ENCODE measurements at places on chromosomes 6 and 20. TPM values are rescaled to one million over a fixed set of nuclear protein-coding genes. Genes with fewer than 3 reads are reported as not detected.
A peak's percentile ranks its signal among the peaks of the same experiment; 100 is the strongest.

The CST7 gene
- not detected for total RNA-seq

The B3GALT4 gene
- 11.1 TPM for total RNA-seq

DNA sequence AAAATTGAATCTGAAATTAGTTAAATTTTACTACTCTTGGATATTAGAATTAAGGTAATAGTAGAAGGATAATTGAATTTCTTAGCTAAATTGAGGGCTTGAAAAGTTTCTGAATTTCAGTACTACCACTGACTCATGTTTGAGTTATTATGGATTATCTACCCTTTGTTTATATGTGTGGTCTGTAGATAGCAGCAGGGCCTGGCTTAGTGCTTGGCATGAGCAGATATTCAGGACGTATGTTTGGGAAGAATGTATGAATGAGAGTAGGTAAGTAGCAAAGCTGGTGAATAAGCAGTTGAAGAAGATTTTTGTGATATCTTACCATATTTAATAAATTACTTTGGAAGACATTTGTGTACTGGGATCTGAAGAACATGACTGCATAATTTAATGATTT is 152.7 kb downstream of the MACROD2 start:
- no peak overlapping the region for H3K4me3 ChIP-seq
- peak; percentile 64 for DNase-seq
- no peaks in the 10 kb centered on the region for H3K4me1 ChIP-seq
- H3K27me3 ChIP-seq, result no peaks in the 10 kb centered on the region
- H3K36me3 ChIP-seq, result no peaks in the 10 kb centered on the region
- no peak overlapping the region for H3K27ac ChIP-seq

GRCh38 chr20:21796059-21796458 is 90.6 kb downstream of the PAX1 start:
- no peaks in the 10 kb centered on the region for H3K27me3 ChIP-seq
- no peak overlapping the region for H3K27ac ChIP-seq
- no peaks in the 10 kb centered on the region for H3K36me3 ChIP-seq
- no peak for DNase-seq
- H3K4me3 ChIP-seq, result no peak overlapping the region

DNA sequence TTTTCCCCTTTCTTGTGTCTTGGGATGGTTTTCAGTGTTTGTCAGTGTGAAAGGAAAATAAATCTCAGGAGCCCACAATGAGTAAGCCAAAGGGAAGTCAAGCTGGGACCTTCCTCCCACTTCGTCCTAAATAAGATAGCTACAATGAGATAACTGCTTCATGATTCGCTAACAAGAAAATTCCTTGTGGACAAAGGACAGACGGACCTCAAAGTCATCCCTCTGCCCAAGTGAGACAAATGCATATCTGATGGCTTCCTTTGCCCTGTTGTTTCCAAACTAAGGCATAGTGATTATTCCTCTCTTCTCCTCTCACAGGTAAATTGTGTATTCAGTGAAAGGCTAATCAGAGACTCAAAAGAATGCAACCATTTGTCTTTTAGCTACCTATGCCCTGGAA is 26.1 kb upstream of the ADTRP start:
- no peaks in the 10 kb centered on the region for H3K36me3 ChIP-seq
- DNase-seq, result peak; percentile 43
- H3K4me3 ChIP-seq, result no peak overlapping the region
- H3K4me1 ChIP-seq, result no peaks in the 10 kb centered on the region
- H3K27ac ChIP-seq, result no peak overlapping the region

GRCh38 chr6:168618546-168619315 is 177.7 kb downstream of the SMOC2 start:
- no peaks in the 10 kb centered on the region for H3K36me3 ChIP-seq
- H3K4me3 ChIP-seq, result no peak overlapping the region

GRCh38 chr20:10067321-10067720 is 32.5 kb downstream of the ANKEF1 start:
- H3K27me3 ChIP-seq, result no peaks in the 10 kb centered on the region
- H3K4me1 ChIP-seq, result no peaks in the 10 kb centered on the region
- no peak overlapping the region for H3K27ac ChIP-seq
- H3K36me3 ChIP-seq, result no peaks in the 10 kb centered on the region
- DNase-seq, result peak; percentile 41

The TRIM40 gene
- total RNA-seq, result not detected

- H3K4me1 ChIP-seq, result peaks cover 14% of the 10 kb centered on the region
- peak; percentile 68 for DNase-seq
- H3K4me3 ChIP-seq, result no peak overlapping the region
- no peaks in the 10 kb centered on the region for H3K36me3 ChIP-seq
- H3K27ac ChIP-seq, result no peak overlapping the region
- no peaks in the 10 kb centered on the region for H3K27me3 ChIP-seq
These were observed 72.4 kb upstream of the SIRPA start for GRCh38 chr20:1822564-1823449.

DNA sequence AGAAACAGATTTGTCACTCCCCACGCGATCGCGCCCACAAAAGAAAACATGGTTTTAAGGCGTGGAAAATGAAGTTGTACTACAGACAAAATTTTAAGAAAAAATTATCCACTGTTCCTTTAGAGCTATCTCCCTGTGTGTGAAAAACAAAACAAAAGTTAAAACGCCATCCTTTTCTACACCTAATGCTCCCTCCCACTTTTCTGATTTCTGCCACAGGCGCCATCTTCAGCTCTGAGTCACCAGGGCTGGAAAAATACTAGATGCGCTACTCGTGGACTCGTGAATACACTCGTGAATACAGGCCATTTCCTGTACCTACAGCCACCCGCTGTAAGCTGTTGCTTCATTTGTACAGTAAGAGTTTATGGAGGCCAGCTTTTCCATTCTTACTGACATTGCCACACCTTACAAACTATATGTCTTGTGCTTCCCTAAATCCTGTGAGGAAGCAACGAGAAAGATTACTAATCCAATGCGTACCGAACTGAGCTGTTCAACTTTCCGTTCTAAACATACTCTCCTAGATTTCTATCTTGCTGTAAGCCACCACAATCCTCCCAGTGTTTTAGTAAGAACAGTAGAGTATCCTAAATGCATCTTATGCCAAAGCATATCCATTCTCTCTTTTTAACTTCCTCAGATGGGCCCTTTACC is 773 bp upstream of the AHI1 start:
- H3K27ac ChIP-seq, result peak overlapping the region; percentile 100
- H3K4me1 ChIP-seq, result peaks cover 5% of the 10 kb centered on the region
- H3K36me3 ChIP-seq, result peaks cover 2% of the 10 kb centered on the region
- DNase-seq, result peak; percentile 94

The POPDC3 gene
- 6.7 TPM for total RNA-seq

The EFCAB8 gene
- total RNA-seq, result under 0.01 TPM

The BPI gene
- total RNA-seq, result not detected

DNA sequence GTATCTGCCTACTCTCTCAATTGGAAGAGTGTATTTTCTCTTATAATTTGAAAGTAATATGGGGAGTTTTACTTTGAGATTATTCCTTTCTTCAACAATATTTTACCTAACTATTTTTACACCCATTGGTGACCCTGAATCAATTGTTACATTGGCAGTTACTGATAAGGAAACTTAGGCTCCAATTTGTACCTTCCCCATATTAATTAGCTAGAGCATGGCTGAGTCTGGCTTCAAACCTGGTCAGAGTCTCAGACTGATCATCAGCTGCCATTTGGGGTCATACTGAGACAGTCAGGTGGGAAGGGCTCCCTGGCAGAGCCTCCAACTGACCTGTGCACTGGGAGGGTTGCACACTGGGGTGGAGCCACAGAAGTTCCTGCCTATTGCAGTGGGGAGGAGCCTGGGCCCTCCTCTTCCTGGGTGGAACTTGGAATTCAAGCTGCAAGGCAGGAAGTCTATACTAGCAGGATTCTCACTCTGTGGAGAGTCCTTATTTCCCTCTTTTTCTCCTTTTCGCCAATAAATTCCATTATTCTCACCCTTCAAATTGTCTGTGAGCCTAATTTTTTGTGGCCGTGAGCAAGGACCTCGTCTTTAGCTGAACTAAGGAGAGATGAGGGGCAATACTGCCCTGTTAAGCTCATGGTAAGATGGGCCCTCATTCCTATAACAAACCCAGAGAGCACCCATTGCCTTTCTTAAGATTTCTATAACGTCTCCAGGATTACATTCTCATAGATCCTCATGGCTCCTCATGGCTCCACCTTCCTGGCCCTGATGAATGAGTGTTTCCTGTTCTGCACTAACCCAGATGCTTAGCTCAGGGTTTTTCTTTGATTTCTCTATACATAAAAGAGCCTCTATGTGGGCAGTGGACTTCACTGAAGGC is 285.1 kb downstream of the ADGB start:
- H3K27ac ChIP-seq, result no peak overlapping the region
- no peak for DNase-seq
- H3K4me3 ChIP-seq, result no peak overlapping the region
- H3K27me3 ChIP-seq, result no peaks in the 10 kb centered on the region
- H3K36me3 ChIP-seq, result no peaks in the 10 kb centered on the region
- no peaks in the 10 kb centered on the region for H3K4me1 ChIP-seq

The FAM217A gene
- not detected for total RNA-seq

DNA sequence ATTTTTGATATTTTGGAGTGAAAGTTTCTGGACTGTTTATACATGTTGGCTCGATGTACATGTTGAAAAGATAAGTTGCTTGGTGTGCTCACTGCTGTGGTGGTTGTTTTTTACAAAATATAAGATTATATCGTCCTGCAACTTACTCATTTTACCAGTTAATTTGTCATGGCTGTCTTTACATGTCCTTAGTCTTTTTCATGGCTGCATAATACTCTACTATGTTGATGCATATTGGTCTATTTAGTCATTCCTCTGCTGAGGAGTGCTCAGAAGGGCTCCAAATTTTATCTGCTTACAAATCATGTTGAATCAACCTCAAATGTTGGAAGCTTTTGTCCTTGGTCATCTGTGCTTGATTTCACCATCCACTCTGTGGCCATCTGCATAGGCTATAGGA is 164.6 kb downstream of the BCKDHB start:
- H3K27me3 ChIP-seq, result no peaks in the 10 kb centered on the region
- H3K4me3 ChIP-seq, result no peak overlapping the region
- no peaks in the 10 kb centered on the region for H3K4me1 ChIP-seq
- no peak for DNase-seq
- no peak overlapping the region for H3K27ac ChIP-seq

The CLVS2 gene
- total RNA-seq, result not detected

The MEP1A gene
- total RNA-seq, result not detected

DNA sequence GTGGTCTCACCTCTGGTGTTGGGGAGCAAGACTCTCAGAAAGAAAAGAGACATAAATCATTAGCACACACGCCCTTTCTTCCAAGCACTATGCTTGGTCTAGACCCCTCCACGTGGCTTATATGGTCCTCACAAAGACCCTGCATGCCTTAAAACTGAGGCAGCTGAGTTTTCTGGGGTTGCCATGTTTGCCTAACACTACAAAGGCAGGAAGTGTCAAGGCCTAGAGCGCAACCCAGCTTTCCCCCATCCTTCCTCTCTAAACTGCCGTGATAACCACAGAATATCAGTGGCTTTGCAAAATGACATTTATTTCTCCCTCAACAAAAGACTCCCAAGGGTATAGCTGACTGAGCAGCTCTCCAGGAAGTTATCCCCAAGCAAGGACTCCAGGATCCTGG is 146.5 kb upstream of the TOP1 start:
- no peaks in the 10 kb centered on the region for H3K4me1 ChIP-seq
- H3K4me3 ChIP-seq, result no peak overlapping the region
- H3K27me3 ChIP-seq, result no peaks in the 10 kb centered on the region
- DNase-seq, result no peak
- H3K36me3 ChIP-seq, result no peaks in the 10 kb centered on the region

GRCh38 chr6:43876602-43877001 is 106.6 kb downstream of the VEGFA start:
- DNase-seq, result peak; percentile 52
- no peak overlapping the region for H3K27ac ChIP-seq
- H3K4me1 ChIP-seq, result no peaks in the 10 kb centered on the region
- peaks cover 19% of the 10 kb centered on the region for H3K27me3 ChIP-seq
- no peak overlapping the region for H3K4me3 ChIP-seq

The SLC4A11 gene
- 0.51 TPM for total RNA-seq

DNA sequence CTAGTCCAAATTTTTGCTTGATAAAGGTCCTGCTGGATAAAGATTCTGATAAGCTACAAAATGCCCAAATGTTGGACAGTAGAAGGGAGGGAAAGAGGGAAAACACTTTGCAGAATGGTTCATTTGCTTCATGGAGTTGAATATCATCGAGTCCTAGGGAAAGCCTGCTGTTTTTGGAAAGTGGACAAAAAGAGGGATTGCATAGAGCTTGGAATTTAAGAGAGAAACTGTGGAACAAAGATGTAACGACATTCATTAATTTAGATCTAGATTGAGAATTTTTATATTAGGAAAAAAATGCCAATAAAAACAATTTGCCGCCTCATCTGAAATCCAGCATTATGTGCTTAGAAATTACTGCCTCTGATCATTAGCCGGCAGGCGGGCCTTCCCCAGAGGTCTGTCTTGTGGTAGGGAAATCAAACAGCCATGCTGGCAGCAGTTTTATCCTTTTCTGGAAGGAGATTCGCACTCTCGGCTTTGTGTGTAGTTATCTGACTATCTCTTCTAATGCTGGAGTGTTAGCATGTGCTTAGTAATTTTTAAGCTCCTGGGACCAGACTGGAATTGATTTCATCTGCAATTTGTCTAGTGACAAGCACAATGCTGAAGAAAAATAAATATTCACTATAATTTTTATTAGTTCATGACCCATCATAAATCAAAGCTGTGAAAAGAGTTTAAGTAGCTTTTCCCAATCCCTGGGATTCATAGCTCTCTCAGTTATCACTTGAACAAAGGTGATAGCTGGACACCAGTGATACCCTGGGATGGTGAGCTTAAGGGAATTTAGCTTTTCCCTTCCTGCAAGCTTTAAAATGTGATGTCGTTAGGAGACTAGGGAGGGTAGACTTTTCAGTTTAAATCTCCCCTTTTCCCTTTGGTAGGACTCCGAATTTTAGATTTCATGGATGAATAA is 329.5 kb downstream of the PRL start:
- H3K36me3 ChIP-seq, result no peaks in the 10 kb centered on the region
- no peaks in the 10 kb centered on the region for H3K27me3 ChIP-seq
- no peak overlapping the region for H3K27ac ChIP-seq
- no peak overlapping the region for H3K4me3 ChIP-seq

GRCh38 chr6:6277413-6277812 is 43.0 kb downstream of the F13A1 start:
- no peak overlapping the region for H3K27ac ChIP-seq
- peak; percentile 2 for DNase-seq
- H3K36me3 ChIP-seq, result no peaks in the 10 kb centered on the region
- H3K4me3 ChIP-seq, result no peak overlapping the region

GRCh38 chr6:11748591-11749210 is 29.9 kb downstream of the ADTRP start:
- no peaks in the 10 kb centered on the region for H3K27me3 ChIP-seq
- H3K36me3 ChIP-seq, result no peaks in the 10 kb centered on the region
- DNase-seq, result no peak
- H3K4me1 ChIP-seq, result no peaks in the 10 kb centered on the region
- no peak overlapping the region for H3K27ac ChIP-seq
- no peak overlapping the region for H3K4me3 ChIP-seq

GRCh38 chr6:39411465-39411864 is 89.0 kb upstream of the KCNK16 start:
- H3K4me3 ChIP-seq, result no peak overlapping the region
- H3K4me1 ChIP-seq, result no peaks in the 10 kb centered on the region
- H3K27ac ChIP-seq, result no peak overlapping the region
- H3K27me3 ChIP-seq, result no peaks in the 10 kb centered on the region
- no peak for DNase-seq

The OR2H2 gene
- total RNA-seq, result not detected
